ENCODE measurements at places on chromosomes 7 and 10. TPM values are rescaled to one million over a fixed set of nuclear protein-coding genes. Genes with fewer than 3 reads are reported as not detected.

DNA sequence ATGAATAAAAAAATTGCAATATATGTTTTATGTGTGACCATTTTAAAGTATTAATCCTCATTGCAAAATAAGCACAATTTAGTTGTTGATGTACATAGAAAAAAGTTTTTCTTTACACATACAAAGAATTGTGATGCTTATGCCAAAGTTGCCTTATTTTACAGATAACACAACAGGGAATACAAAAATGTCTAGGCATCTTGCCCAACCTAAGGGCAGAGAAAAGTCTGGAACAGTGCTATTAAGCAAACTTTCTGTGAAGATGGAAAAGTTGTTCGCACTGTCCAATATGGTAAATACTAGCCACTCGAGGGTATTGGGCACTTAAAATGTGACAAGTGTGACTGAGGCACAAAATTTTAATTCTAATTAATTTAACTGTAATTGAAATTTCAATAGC lies 190.2 kb upstream of the HGF start:
- H3K36me3 ChIP-seq: peaks cover 10% of the 10 kb centered on the region
- H3K4me1 ChIP-seq: no peaks in the 10 kb centered on the region
- no peak for DNase-seq
- H3K4me3 ChIP-seq: no peak overlapping the region
- no peak overlapping the region for H3K27ac ChIP-seq
- H3K27me3 ChIP-seq: no peaks in the 10 kb centered on the region

GRCh38 chr7:96499532-96499931 lies 177.6 kb upstream of the SLC25A13 start:
- H3K27me3 ChIP-seq: no peaks in the 10 kb centered on the region
- no peaks in the 10 kb centered on the region for H3K4me1 ChIP-seq
- no peaks in the 10 kb centered on the region for H3K36me3 ChIP-seq

DNA sequence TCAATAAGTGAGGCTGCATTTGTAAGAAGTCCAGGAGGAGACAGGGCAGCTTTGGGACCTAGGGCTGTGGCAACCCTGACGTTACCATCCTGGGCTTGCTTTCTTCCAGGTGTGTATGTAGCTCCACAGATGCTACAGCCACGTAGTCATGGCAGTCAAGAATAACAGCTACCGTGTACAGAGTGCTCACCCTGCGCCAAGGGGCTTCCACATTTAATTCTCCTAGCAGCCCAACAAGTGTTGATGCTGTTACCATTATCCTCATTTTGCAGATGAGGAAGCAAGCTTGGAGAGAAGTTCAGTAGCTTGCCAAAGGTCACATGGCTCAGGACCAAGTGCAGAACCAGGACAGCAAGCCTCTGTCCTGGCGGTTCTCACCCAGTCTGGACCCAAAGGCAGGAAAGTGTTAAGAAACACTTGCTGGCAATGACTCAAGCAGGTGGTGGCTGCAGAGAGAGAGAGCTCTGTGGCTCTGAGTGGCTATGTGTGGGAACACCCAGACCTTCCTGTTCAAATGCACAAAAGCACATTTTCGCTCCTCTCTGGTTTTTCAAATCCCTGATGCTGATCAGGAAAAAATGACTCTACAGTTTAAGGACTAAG lies 89.8 kb downstream of the CREM start:
- peaks cover 9% of the 10 kb centered on the region for H3K4me1 ChIP-seq
- H3K27ac ChIP-seq: peak overlapping the region; percentile 9
- H3K27me3 ChIP-seq: no peaks in the 10 kb centered on the region

DNA sequence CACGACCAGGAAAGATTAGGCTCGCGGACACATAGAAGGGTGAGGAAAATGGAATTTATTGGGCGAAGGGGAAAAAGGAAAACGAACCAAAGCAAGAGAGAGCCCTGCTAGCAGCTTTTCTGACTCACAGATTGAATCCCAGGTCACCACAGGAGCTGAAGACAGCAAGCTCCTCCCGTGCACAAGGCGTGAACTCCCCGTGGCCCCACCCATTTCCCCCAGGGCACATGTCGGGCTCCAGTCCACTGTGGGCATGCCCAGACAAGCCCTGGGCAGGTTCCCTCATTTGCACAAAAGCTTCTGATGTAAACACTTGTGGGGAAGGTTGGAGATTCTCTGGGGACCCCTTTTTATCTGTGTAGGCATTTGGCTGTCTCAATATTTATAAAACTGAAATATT lies 582.4 kb downstream of the SUGCT start:
- H3K36me3 ChIP-seq: no peaks in the 10 kb centered on the region
- H3K4me3 ChIP-seq: no peak overlapping the region
- H3K27ac ChIP-seq: no peak overlapping the region
- DNase-seq: no peak
- H3K27me3 ChIP-seq: no peaks in the 10 kb centered on the region

DNA sequence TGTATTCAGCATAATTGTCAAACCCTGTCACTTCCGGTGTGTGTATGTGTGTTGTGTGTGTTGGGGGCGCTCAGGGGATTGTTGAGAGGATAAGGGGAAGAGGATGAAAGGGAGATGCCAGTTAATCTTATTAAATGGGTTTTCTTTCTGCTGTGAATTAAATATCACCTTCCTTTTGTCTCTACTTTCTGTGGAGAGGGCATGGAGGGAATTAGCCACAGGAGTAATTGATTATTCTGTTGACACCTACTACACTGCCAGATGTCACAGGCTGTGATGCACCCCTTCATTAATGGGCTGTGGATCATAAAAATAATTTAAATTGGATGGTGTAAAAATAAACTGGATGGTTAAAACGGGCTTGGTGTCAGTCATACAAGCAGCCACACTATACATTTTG lies 311.9 kb downstream of the MDFIC start:
- H3K27ac ChIP-seq: no peak overlapping the region
- H3K4me3 ChIP-seq: no peak overlapping the region
- H3K36me3 ChIP-seq: no peaks in the 10 kb centered on the region
- no peaks in the 10 kb centered on the region for H3K27me3 ChIP-seq
- DNase-seq: no peak

GRCh38 chr10:44976352-44977198 lies 2.0 kb downstream of the DEPP1 start:
- peak overlapping the region; percentile 59 for H3K4me3 ChIP-seq
- no peaks in the 10 kb centered on the region for H3K27me3 ChIP-seq
- H3K36me3 ChIP-seq: peaks cover 10% of the 10 kb centered on the region
- peak overlapping the region; percentile 92 for H3K27ac ChIP-seq

- peak overlapping the region; percentile 79 for H3K27ac ChIP-seq
- H3K4me1 ChIP-seq: peaks cover 77% of the 10 kb centered on the region
- DNase-seq: no peak
Observed at GRCh38 chr10:30459283-30459682, 25.3 kb downstream of the MAP3K8 start.

DNA sequence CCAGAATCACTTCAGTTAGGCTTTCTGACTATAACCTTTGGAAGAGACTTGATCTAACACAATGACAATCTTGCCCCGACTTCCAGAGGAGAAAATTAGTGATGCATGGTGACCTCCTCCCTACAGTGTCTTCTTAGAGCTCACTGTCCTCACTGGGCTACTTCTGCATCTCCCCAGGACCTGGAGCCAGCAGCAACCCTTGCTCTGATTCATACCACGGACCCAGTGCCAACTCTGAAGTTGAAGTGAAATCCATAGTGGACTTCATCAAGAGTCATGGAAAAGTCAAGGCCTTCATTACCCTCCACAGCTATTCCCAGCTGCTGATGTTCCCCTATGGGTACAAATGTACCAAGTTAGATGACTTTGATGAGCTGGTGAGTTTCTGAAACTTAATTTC lies 12.6 kb downstream of the CPA2 start:
- H3K4me1 ChIP-seq: peaks cover 8% of the 10 kb centered on the region
- no peak for DNase-seq
- H3K36me3 ChIP-seq: no peaks in the 10 kb centered on the region
- no peak overlapping the region for H3K4me3 ChIP-seq
- no peaks in the 10 kb centered on the region for H3K27me3 ChIP-seq

GRCh38 chr7:22183522-22184280 lies 173.3 kb downstream of the RAPGEF5 start:
- no peak for DNase-seq
- H3K4me3 ChIP-seq: no peak overlapping the region
- peaks cover 7% of the 10 kb centered on the region for H3K36me3 ChIP-seq
- no peaks in the 10 kb centered on the region for H3K4me1 ChIP-seq
- H3K27me3 ChIP-seq: no peaks in the 10 kb centered on the region

DNA sequence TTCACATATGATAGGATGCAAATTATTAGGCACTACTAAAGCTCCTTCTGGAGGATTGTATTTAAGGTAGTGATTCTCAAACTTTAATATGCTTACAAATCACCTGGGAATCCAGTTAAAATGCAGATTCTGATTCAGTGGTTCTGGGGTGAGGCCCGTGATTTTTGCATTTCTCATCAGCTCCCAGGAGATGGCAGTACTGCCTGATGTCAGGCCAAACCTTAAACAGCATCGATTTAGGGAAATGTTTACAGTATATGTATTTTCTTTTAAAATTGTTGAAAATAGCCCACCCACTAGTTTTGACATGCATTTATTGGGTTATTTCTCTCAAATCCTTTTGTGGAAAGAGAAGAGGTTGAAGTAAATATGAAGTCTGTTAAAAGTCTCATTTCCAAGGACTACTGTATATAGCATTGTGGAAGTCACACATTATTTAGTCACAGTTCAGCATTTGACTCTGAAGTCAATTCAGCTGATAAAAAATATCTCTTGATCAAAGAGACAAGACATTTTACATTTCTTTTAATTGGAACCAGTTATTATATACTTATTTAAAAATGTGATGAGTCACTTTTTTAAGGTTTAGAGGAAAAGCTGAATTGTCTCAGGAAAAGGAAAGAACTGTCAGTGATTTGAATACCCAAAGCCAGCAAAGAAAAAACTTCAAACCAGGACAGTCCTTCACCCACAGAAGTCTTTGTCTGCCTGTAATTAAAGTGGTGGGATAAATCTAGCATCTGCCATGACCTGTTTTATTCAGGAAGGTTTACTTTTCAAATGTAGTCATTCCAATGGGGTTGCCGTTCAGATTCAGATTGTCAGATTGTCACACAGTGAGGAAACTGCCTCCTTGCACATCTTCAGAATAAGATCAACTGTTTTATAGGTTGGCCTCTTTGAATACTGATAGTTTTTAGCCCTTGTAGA lies 21.1 kb upstream of the HBP1 start:
- H3K36me3 ChIP-seq: peaks cover 6% of the 10 kb centered on the region
- DNase-seq: no peak
- H3K4me1 ChIP-seq: peaks cover 3% of the 10 kb centered on the region
- H3K27me3 ChIP-seq: no peaks in the 10 kb centered on the region
- H3K4me3 ChIP-seq: no peak overlapping the region
- no peak overlapping the region for H3K27ac ChIP-seq

- no peak overlapping the region for H3K4me3 ChIP-seq
- no peaks in the 10 kb centered on the region for H3K27me3 ChIP-seq
- H3K36me3 ChIP-seq: no peaks in the 10 kb centered on the region
- H3K4me1 ChIP-seq: no peaks in the 10 kb centered on the region
- DNase-seq: no peak
Observed at GRCh38 chr7:52777051-52777822, 258.2 kb upstream of the POM121L12 start.

GRCh38 chr7:102396710-102397019 lies 502 bp downstream of the PRKRIP1 start:
- H3K4me1 ChIP-seq: peaks cover 21% of the 10 kb centered on the region
- no peak for DNase-seq
- H3K4me3 ChIP-seq: peak overlapping the region; percentile 93
- H3K36me3 ChIP-seq: peaks cover 43% of the 10 kb centered on the region

GRCh38 chr10:63558132-63558784 lies 37.1 kb downstream of the REEP3 start:
- H3K4me1 ChIP-seq: peaks cover 21% of the 10 kb centered on the region
- no peak for DNase-seq
- no peak overlapping the region for H3K27ac ChIP-seq
- H3K27me3 ChIP-seq: no peaks in the 10 kb centered on the region
- H3K36me3 ChIP-seq: no peaks in the 10 kb centered on the region
- no peak overlapping the region for H3K4me3 ChIP-seq

DNA sequence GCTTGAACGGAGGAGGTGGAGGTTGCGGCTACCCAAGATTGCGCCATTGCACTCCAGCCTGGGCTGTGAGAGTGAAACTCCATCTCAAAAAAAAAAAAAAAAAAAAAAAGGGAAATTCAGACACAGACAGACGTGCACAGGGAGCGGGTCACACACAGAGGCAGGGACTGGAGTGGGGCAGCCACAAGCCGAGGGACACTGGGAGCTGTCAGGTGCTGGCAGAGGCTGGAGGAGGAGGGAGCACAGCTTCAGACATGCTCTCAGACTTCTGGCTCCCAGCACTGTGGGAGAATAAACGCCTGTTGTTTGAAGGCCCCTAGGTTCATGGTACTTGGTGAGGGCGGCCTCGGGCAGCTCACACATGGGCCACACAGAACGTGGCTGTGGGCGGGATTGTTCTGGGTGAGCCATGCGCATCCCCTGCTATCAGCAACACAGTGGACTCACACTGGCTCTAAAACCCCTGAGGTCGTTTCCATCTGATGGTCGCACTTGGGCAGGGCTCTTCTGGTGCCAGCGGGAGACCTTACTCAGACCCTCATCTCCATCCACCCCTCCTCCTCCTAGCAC lies 375.9 kb downstream of the DNAJB6 start:
- H3K4me1 ChIP-seq: no peaks in the 10 kb centered on the region
- no peaks in the 10 kb centered on the region for H3K27me3 ChIP-seq
- H3K4me3 ChIP-seq: no peak overlapping the region
- no peaks in the 10 kb centered on the region for H3K36me3 ChIP-seq
- no peak overlapping the region for H3K27ac ChIP-seq

DNA sequence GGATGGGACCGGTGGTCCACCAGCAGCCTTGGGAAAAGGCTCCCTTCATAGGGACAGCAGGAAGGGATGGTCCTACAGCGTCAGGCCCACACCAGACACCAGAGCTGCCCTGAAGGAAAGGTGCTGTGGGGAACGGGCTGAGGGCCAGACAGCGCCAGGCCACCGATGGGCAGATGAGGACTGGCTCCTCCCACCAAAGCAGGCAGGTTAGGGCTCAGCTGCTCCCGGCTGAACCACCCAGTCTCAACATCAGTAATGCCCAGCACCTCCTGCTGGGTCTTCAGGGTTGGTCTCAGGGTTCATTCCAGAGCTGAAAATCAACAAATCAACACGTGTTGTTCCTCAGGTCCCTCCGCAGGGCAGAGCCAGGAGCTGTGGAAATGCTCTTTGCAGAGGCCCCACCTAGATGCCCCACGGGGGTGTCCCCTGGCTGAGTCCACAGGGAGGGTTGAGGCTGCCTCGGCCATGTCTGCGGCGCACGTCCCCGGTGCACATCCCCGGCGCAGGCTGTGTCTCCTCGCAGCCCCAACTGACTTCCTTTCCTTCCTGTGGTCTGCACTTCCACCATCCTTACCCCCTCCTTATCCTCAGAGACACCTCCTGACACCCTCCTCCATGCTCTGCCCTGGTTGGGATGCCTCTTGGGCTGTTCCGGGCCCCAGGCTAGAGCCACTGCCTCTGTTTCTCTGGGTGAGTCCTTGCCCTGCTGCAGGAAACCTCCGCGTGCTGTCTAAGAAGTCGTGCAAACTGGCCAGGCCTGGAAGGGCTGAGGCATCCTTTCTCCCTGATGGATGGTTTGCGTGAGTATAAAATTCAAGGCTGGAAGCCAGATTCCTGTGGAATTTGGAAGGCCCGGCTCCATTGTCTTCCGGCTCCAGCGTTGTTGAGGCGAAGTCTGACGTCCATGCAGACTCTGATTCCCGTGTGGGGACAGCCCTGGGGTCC lies 32.8 kb upstream of the CFAP46 start:
- H3K27me3 ChIP-seq: peaks cover 68% of the 10 kb centered on the region
- no peak overlapping the region for H3K4me3 ChIP-seq
- H3K27ac ChIP-seq: no peak overlapping the region
- no peaks in the 10 kb centered on the region for H3K4me1 ChIP-seq

The MSANTD7 gene
- total RNA-seq: 5.4 TPM

The GHRHR gene
- total RNA-seq: not detected

The CPXM2 gene
- total RNA-seq: 150 TPM

The CFAP46 gene
- total RNA-seq: under 0.01 TPM

All from esophagus muscularis mucosa (tissue), 4 donors.